ENCODE measurements at places on chromosomes 4 and X. TPM values are rescaled to one million over a fixed set of nuclear protein-coding genes. Genes with fewer than 3 reads are reported as not detected.

Gene NEUROG2
- total RNA-seq, result not detected

DNA sequence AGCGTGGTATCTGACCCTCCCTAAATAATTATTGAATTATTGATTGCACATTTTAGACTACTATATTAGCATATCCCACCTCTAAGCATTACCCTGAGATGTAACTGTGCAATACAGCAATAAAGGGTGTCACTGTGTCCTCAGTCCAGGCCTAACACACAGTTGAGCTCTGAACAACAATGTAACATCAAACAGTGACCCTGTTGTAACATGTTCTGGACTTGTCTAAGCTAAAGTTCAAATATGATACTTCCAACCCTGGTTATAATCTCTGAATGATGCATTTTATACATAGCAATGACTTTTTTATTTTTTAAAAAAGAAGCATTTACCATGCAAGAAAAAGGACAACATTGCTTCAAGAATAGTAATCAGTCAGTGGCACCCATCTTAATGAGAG lies 61.6 kb upstream of the DMD start:
- DNase-seq, result no peak

DNA sequence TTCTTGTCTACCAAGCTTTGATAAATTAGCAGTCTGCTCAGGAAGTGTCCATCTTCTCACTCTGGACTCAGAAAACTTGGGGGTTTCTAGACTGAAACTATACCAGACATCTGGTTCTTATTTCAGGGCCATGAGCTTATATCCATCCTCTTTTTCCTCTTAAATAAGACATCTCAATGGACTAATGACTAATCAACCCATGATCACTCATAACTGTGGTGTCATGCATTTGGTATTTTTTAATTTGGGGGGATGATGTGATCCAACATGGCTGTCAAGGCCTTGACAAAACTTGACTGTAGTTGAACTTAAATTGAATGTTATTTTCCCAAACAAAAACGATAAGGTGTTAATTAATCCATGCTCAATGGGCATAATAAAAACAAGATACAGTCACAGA lies 87.8 kb downstream of the GPRASP3 start:
- DNase-seq, result peak; percentile 2

GRCh38 chr4:85762529-85762871 lies 287.6 kb downstream of the ARHGAP24 start:
- DNase-seq, result peak; percentile 97

DNA sequence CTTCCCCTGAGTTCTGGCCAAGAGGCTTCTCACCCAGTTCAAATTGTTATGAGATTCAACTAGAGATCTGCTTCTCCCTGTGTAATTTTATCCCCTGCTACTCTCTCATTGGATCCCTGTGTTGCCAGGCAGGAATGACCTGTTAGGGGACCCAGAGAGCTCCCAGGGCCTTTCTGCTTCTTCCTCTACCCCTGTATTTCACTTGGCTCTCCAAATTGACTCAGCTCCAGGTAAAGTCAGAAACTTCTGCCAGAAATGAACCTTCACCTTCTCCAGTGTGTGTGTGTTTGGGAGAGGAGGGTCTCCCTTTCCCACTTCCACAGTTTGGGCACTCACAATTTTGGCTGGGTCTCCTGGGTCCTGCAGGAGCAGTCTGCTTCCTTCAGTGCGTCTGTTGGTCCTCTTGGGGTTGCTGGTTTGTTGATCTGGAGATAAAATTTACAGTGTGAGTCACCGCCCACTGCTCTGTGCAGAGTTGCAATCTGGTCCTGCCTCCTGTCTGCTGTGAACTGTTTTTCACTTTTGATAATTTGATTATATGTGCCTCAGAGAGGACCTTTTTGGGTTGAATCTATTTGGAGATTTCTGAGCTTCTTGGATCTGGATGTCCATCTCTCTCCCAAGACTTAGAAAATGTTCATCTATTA lies 112.4 kb upstream of the EDA2R start:
- DNase-seq, result no peak

GRCh38 chr4:7663075-7663541 lies 228.4 kb upstream of the PSAPL1 start:
- DNase-seq, result no peak

GRCh38 chr4:80058740-80059139 lies 14.3 kb downstream of the ANTXR2 start:
- no peak for DNase-seq

DNA sequence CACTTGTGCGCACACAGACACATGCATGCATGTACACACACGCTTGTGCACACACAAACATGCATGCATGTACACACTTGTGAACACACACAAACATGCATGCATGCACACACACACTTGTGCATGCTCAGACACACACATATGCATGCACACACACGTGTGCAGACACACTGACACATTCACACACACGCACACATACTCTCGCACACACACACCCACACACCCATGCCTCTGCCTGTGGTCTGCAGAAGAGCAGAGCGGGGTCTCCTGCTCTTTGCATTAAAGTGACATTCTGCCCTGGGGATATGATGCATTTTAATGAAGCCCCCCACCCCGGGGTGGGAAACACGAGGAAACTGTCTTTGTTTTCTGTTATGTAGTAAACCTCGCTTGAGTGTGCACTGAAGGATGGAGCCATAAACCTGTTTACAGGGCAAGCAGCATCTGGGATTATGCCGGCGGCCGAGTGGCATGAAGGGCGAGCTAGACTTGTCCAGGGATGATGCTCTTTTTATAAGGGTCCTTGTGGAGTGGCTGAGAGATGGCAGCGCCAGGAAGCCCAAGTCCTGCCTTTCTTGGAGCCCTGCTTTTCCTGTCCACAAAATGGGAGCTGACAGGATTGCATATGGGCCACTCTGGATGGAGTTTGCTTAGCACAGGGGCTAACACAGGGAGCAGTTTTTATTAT lies 17.8 kb downstream of the PSAPL1 start:
- no peak for DNase-seq

- DNase-seq, result no peak
Measured at GRCh38 chr4:113831457-113831856, 69.9 kb upstream of the CAMK2D start.

Gene EVC2
- total RNA-seq, result 15.5 TPM

- peak; percentile 28 for DNase-seq
Measured at GRCh38 chr4:139943277-139943676, 210.7 kb downstream of the MAML3 start.

- peak; percentile 8 for DNase-seq
Measured at GRCh38 chr4:157204634-157205244, 15.8 kb upstream of the GRIA2 start.

All from fibroblast of the aortic adventitia (primary cell).